ENCODE measurements at places on chromosomes 12 and 14.

DNA sequence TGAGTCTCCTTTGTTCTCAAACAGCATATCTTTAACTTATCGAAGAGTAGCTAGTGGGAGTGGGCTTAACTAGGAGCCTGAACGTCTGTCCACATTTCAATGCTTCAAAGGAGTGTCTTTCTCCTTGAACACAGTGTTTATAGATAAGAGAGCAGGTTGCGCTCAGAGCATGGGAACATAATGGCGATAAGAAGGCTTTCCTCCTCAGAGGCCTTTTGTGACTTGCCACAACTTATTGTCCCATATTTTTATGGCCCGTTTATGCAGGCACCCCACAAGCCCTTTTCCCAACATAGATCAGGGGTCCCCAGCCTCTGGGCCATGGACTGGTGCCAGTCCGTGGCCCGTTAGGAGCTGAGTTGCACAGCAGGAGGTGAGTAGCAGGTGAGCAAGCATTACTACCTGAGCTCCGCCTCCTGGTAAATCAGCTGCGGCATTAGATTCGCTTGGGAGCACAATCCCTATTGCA is 2.6 kb upstream of the DDX47 start:
- DNase-seq = no peak

GRCh38 chr14:49106741-49107667 is 479.2 kb downstream of the RPS29 start:
- no peak for DNase-seq

GRCh38 chr14:25050269-25051150 is 563 bp upstream of the STXBP6 start:
- no peak for DNase-seq

- no peak for DNase-seq
These were observed 169.5 kb downstream of the CHST11 start for GRCh38 chr12:104626069-104626837.

DNA sequence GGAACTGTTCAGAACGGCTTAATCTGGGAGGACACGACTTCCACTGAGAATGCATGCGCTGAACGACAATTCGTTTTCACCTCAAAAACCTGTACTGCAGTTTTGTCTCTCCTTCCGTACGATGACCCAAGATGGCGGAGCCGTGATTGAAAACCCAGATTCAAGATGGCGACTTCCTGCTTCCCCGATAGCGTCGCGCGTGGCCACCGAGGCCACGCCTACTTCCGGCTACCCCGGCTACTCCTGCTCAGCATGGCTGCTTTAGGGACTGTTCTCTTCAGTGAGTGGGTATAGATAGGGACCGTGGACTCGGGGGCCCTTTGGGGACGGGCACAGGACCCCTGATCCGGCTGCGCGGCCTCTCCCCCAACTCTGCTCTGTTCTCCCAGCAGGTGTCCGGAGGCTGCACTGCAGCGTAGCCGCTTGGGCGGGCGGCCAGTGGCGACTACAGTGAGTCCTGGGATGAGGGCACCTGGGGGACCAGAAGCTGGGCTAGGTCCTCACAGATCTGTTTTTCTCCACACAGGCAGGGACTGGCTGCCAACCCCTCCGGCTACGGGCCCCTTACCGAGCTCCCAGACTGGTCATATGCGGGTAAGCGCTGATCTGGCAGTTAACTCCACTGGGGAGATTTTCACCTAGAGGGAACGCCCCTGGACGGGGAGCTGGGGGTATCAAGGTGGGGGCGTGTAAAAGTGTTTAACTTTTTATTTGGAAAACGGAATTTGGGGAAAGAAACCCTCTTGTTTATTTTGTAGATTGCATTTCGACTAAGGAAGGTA is at the start of gene MRPL52:
MRPL52 (plus strand) TSS at position 227 of the 782 bp plus-strand sequence; CDS start at position 253, 26 bp downstream.
- peak; percentile 88 for DNase-seq

DNA sequence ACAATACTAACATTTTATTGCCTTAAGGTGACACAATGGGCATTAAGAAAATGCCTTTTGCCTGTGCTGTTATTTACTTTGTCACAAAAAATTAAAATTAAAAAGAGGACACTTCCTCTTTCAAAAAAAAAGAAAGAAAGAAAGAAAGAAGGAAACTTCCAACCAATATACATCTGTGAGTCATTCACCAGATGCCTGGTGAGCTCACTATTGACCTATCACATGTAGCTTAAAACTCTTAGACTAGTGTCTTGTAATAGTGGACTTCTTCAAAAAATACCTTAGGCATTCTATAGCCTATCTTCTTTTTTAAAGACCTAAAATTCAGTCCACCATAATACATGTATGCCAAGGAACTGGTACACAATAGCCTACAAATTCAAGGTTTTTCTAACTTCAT is 4.9 kb upstream of the SOX5 start:
- no peak for DNase-seq

GRCh38 chr12:6827437-6827911 is 733 bp upstream of the P3H3 start:
- DNase-seq = peak; percentile 53

DNA sequence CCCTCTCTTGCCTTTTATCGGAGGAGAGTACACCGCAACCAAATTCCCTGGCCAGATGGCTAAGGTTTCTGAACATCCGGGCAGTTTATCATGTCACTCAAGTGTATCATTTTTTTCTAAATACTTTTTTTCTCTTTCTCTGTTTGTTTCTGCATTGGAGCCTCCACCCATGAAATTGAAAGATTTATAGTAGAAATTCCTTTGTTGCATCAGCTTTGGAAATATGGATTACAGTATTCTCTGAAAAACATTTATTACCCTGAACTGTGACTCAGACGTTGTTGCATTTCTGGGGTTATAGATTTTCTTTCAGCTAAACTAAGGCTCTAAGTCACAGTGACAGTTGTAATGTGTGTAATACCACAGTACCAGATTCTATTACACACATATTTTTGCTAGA is 187.0 kb downstream of the SPTSSA start:
- DNase-seq = no peak

- DNase-seq = no peak
These were observed 46.8 kb upstream of the AMN start for GRCh38 chr14:102875652-102876051.

GRCh38 chr12:57173089-57173488 is 25.7 kb upstream of the LRP1-AS start:
- DNase-seq = no peak

GRCh38 chr12:67909681-67910080 is 79.6 kb upstream of the IFNG-AS1 start:
- no peak for DNase-seq

GRCh38 chr12:91773749-91774429 is 371.8 kb downstream of the BTG1 start:
- DNase-seq = no peak

- no peak for DNase-seq
These were observed 4.5 kb downstream of the MYL6 start for GRCh38 chr12:56162468-56163290.

- no peak for DNase-seq
These were observed 6.0 kb upstream of the LGALS3 start for GRCh38 chr14:55123101-55123500.

GRCh38 chr12:43288671-43289425 is 263.2 kb downstream of the ADAMTS20 start:
- no peak for DNase-seq

DNA sequence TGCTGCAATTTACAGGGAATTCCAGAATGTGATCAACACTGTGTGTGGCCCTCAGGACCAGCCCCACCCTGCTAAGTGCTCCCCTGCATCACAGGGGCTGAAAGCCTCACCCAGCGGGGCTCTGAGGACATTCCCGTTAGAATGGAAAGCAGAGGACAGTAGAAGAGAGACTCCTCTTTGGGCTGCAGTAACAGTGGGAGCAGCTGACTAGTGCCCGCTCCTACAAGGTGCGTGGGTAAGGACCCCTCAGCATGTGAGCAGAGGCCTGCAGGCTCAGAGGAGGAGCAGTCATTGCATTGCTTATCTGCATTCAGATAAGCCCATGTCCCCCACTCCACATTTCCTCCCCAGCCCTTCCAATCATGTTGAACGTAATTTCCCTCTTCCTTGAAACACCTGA is 120.1 kb downstream of the ITPR2 start:
- no peak for DNase-seq

DNA sequence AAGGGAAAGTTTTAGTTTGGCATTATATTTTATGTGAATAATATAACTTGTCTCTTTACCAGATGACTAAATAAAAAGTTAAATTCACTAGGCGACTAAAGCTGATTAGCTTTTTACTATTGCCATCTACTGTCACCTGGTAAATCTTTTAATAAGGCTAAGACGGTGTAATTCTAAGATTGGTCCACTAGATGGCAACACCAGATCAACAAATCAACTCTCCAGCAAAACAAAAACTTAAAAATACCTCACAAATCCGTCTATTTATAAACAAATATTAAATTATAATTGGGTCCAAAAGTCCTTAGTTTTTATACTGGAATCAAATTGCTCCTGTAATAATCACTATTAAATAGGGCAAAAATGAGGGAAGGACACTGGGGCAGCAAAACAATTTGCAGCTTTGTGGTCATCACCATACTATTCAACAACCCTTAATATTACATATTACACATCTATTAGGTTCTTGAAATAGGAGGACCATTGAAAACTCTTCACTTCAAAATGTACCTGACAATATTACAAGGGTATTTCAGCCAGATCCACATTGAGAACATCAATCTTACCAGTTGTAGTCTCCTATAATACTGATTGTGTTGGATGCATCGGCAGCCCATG is 47.9 kb downstream of the GALC start:
- peak; percentile 13 for DNase-seq

GRCh38 chr12:77559400-77560074 is 271.2 kb upstream of the NAV3 start:
- DNase-seq = no peak

DNA sequence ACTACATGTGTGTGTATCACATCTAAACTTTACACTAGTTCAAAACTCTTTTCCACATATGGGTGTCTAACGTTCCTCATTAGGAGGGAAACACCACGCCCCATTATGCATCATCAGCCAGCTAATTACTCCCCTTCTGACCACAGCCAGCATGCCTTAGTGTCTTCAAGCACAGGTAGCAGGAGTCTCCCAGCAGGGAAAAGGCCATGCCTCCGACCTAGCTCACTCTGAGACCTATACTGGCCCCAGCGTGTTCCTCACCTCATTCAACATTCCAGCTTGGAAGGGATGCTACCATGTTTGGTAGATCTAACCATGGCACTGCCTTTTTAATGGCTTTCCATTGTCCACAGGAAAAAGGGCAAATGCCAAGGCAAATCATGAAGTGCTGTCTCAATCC is 66.1 kb upstream of the PRB2 start:
- no peak for DNase-seq

- DNase-seq = no peak
These were observed 30.5 kb upstream of the AP4S1 start for GRCh38 chr14:30994681-30995620.

GRCh38 chr14:21026274-21026987 is 1.6 kb upstream of the NDRG2 start:
- no peak for DNase-seq

DNA sequence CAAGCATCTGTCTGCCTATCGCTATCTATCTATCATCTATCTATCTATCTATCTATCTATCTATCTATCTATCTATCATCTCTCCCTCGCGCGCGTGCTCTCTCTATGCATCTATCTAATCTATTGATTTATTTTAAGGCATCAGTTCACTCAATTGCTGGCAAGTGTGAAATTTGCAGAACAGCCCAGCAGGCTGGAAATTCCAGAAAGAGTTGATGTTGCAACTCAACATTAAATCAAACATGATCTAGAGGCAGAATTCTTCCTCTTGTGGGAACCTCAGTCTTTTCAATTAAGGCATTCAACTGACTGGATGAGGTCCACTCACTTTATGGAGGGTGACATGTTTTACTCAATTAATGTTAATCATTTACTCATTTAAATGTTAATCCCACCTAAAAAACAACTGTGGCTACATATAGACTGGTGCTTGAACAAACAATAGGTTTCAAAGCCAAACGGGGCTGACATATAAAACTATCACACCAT is 1210.8 kb downstream of the GALC start:
- no peak for DNase-seq

All from germinal center (tissue), 1 donor.